Small intestine (tissue), 16 donors: ENCODE measurements at places on chromosomes 13 and 19. TPM values are rescaled to one million over a fixed set of nuclear protein-coding genes. Genes with fewer than 3 reads are reported as not detected.
A peak's percentile ranks its signal among the peaks of the same experiment; 100 is the strongest.

DNA sequence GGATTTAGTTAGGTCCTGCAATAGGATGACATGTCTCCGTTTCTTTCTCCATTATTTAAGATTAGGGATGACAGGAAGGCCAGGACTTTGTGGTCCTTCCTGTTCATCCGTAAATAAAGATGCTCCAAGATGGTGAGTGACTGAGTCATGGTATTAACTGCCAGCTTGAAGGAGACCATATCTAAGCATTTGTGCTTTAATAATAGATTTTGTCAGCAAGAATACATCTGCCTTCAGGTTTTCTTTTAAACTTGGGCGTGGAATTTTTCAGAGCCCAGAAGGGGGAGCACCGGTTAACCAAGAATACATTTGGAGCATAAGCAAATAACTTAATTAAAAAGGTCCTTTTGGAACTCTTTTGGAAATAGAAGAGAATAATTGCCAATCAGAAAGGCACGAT lies 68.2 kb downstream of the ARHGAP35 start:
- no peak for DNase-seq

DNA sequence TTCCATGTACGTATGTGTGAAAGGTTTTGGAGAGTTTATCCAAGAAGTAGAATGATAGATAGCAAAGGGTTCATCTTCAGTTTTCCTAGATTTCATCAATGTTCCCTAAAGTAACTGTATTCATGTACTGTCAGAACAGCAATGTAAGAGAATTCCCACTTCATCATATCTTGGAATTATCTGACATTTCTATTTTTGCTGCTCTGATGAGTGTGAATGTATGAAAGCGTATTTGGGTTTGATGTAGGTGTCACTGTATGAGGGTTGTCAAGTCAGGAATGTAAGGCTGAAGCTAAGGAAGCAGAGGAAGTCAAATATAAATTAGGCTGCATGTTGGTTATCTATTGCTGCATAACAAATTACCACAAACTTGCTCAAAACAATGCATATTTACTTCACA lies 7.2 kb upstream of the KATNAL1 start:
- DNase-seq: no peak

- DNase-seq: no peak
Measured at GRCh38 chr13:25084096-25084495, 11.8 kb upstream of the PABPC3 start.

DNA sequence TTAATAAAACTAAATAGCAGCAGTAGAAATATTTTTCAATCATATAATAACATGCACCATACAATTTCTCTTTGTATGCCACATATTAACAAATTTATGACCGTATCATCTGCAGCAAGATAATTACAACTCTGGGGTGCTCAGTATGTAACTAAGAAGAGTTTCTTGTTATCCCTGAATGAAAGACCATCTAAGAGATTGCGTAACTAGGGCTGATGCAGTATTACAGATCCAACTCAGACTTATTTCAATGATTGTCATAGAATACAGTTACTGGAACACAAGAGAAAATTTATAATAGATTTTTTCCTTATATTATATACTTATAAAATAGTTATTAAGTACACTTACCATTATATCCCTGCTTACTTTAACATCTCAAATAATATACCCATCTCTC lies 305.1 kb downstream of the SLITRK1 start:
- DNase-seq: no peak

- no peak for DNase-seq
Measured at GRCh38 chr13:98998831-98999638, 21.2 kb upstream of the DOCK9 start.

GRCh38 chr13:31764556-31764955 lies 25.2 kb downstream of the RXFP2 start:
- DNase-seq: no peak

GRCh38 chr19:55958356-55958755 lies 10.7 kb downstream of the NLRP8 start:
- DNase-seq: no peak

DNA sequence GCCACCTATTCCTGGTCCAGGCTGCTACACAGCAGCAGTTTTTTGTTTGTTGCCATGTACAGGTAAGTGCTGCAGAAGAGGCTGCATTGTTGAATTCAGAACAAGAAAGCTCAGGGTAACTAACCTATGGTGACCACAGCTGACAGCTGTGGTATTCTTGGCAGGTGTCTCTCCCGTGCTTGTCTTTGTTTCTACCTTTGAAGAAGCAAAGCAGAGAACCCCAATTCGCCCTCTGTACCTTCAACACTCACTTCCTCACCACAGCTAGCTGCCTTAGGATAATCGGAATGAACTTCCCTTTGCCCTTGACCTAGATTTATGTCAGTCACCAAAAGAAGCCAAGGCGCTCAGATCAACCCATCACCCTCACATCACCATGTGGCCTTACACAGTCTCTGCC lies 1703.3 kb upstream of the SLC10A2 start:
- DNase-seq: no peak

DNA sequence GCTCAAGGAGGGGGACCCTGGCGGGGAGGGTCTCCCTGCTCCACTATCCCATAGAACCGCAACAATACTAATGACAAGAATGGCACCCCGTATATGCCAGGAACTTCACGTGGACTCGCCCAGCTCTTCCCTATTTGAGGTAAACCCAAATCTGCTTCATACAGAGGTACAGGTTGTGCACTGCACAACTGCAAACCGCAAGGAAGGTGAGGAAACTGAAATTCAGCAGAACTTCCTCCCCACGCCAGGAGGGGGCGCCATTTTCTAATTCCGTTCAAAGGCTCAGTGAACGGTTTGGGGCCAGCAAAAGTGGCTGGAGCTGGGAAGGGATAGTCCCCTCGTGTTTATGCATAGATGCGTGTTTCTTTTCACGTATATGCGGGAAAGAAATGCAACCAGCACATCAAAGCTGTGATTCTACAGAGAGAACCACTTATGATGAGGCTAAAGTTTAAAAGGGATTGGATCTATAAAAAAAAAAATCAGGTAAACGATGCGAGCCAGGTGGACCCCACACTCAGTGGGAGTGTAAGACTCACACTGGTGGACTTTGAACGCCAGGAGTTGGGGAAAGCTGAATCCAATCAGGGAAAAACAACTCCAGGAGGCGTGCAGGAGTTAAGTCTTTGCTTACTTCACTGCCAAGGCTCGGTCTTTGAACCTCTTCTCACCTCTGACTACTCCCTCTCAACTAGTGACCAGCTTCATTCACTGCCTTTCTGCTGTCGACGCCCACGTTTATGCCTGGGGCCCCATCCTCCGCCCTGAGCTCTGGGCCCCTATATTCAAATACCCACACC lies 20.3 kb downstream of the C19orf81 start:
- peak; percentile 21 for DNase-seq

GRCh38 chr19:46917002-46917401 lies 56.2 kb downstream of the ARHGAP35 start:
- no peak for DNase-seq

GRCh38 chr19:31518216-31519020 lies 169.2 kb upstream of the TSHZ3 start:
- DNase-seq: no peak

DNA sequence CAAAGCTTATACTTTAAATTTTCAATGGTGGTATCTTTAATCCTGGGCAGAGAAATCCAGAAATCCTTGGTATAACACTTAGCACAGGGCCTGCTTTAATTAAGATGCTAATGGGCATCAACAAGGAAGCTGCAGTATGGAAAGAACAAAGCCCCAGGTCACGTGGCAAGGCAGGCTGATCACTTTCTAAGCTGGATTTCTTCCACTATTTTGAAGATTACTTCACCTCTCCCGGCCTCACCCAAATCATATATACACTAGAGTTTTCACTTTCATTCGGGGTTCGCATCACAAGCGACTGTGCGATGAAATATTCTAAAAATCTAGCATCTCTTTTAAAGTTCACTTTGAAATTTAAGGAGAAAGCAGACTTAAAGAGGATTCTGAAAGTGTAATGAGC lies 71.8 kb downstream of the STARD13 start:
- DNase-seq: peak; percentile 47

- no peak for DNase-seq
Measured at GRCh38 chr13:52652980-52653303, 306 bp downstream of the SUGT1 start.

DNA sequence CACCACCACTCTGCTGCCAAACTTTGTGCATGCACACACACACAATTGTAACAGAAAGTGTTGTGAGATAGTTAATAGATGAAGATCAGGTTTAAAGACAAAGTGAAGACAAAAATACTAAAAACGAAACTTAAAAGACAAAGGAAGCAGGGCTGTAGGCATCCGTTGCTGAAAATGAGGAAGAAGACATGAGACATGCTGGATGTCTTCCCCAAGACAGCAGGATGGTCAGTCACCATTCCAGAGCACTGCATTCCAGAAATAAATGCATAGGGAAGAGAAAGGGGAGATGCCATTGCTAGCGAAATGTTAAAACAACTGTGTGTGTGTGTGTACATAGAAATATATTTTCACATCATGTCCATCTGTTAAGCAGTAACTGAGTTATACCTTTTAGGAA lies 520.1 kb downstream of the SUCLA2 start:
- no peak for DNase-seq

DNA sequence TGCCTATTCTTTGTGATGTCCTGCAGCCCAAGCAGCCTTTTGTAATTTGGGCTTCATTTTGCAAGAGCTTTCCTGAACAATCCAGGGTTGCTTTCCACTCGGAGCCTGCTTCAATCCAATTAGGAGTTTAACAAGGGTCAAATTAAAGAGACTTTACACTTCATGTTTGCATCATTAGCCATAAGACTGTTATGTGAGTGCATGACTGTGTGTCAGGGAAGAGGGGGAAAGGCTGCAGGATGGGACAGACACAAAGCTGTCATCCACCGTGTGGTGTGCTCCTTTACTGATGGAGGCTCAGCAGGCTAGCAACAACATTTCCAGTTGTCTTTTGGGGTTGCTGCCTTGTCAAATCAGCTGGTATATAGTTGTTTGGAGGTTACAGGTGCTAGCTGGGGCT lies 23.7 kb upstream of the MAB21L1 start:
- no peak for DNase-seq

The FRY gene
- 5.1 TPM for polyA plus RNA-seq

The PRKCG gene
- polyA plus RNA-seq: not detected

The ICAM1 gene
- polyA plus RNA-seq: 18.1 TPM

The BRME1 gene
- 8.6 TPM for polyA plus RNA-seq

The LGALS14 gene
- not detected for polyA plus RNA-seq

The CYSLTR2 gene
- not detected for polyA plus RNA-seq

The CD70 gene
- 0.15 TPM for polyA plus RNA-seq

The FUT1 gene
- polyA plus RNA-seq: 7.8 TPM

The TSSK6 gene
- polyA plus RNA-seq: 1.9 TPM

The IL17D gene
- 1.8 TPM for polyA plus RNA-seq
